ENCODE measurements at places on chromosomes 12 and 14.

DNA sequence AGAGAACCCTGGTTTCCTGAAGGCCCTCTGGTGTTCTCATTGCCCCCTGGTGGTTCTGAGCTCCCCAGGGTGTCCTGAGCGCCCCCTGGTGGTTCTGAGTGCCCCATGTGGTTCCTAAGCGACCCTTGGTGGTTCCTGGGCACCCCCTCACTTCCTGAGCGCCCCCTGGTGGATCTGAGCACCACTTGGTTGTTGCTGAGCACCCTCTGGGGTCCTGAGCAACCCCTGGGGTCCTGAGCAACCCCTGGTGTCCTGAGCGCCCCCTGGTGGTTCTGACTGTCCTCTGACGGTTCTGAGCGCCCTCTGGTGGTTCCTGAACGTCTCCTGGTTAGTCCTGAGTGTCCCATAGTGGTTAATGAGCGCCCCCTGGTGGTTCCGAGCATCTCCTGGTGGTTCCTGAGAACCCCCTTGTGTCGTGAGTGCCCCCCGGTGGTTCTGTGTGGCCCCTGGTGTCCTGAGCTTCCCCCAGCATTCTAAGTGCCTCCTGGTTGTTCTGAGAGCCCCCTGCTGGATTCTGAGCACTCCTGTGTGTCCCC lies 568.3 kb downstream of the TMEM121 start:
- DNase-seq: peak; percentile 79

DNA sequence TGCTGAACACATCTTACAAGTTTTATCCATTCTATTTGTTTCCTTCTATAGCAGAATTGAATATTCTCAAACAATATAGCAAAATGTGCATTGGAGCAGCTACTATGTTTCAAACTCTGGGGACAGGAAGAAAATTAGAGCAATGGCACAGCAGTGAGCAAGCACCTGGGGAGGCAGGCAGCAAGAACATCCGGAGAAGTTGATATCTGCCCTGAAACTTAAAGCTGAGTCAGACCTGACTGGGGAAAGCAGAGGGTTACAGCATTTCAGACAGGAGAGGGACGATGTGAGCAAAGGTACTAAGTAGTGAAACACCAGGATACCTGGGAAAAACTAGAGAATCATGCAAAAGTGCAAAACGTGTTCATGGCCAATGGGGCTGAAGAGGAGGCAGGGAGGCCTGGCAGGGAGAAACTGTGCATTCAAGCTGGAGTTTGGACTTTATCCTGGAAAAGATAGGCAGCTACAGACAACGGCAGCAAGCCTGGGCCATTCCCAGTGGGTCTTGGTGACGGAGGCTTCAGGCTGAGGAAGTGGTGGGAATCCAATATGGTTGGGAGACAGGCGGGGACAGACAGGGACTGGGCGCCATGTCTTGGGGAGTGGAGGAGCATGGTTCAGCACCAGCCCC lies 118.0 kb upstream of the CDKN3 start:
- DNase-seq: no peak

DNA sequence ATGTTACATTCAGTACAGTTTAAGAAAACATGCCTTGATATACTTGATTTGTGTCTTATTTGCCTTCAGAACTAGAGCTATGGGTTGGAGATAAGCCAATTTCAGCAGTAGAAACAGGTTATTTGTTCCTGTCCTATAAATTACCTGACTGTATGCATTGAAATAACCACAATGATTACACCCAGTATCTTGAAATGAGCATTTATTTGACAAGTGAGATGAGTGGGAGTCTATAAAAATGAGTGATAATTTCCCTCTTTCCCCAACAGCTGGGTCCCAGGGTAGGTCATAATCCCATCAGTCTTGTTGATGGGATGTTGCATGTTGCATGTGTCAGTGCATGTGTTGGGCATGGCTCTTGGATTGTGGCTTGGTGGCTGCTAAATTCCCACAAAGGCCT lies 3.7 kb downstream of the TAS2R42 start:
- DNase-seq: no peak

DNA sequence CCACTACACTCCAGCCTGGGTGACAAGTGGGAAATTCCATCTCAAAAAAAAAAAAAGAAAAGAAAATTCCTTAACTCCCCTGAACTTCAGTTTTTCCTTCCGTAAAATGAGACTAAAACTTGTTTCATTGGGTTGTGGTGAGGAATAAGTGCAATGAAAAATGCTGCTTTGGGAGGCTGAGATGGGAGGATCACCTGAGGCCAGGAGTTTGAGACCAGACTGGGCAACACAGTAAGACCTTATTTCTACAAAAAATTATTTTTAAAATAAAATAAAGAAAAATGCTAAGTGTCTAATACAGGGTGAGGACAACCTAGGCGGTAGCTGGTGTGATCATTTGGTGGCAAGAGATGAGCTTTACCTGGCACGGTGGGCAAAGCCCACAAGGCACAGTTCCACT lies 6.9 kb downstream of the SMAGP start:
- DNase-seq: no peak

- no peak for DNase-seq
These were observed 46.2 kb downstream of the KDM2B start for GRCh38 chr12:121534495-121535148.

GRCh38 chr12:87813476-87814234 lies 215.5 kb downstream of the C12orf50 start:
- no peak for DNase-seq

DNA sequence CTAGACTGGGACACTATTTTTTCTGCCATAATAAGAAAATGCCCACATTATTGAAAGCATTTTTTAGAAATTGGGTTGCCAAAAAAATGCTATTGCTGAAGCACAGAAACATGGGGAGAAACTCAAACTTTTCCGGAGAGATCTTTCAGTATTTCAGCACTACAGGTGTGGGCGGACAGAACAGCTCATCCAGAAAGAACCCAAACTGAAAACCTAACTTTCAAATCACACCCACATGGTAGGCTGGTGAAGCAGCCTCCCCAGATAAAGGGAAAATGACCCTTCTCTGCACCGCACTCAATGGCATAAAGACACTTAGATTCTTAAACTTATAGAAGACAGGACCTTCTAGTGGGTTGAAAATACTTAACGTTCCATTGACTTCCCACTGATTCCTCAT lies 62.3 kb upstream of the TMPO start:
- DNase-seq: no peak

- no peak for DNase-seq
These were observed 344.0 kb upstream of the PRICKLE1 start for GRCh38 chr12:42933461-42934081.

DNA sequence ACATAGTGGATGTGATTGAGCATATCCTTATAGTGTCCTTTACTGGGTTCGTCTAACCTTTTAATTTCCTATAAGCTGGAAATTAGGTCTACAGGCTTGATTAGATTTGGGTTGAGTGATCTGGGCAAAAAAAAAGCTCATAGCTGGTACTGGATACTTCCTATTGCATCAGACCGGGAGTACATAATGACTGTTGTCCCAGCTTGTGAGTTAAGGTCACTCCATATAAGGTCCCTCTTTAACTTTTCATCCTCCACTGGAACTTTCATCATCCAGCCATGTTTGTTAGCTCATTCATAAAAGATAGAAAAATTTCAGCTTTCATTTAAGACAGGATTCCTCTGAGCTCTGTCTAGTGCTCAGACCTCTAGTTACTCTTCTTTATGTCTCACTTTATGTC lies 80.8 kb downstream of the C14orf132 start:
- DNase-seq: no peak

- no peak for DNase-seq
These were observed 77.9 kb downstream of the RFLNA start for GRCh38 chr12:124372831-124373230.

- DNase-seq: no peak
These were observed 8.1 kb upstream of the ATP5MC2 start for GRCh38 chr12:53683983-53684382.

- DNase-seq: no peak
These were observed 63.6 kb upstream of the PWP1 start for GRCh38 chr12:107622001-107622400.

- no peak for DNase-seq
These were observed 101.0 kb upstream of the GZMB start for GRCh38 chr14:24734917-24735500.

- DNase-seq: no peak
These were observed 107.2 kb downstream of the DPF3 start for GRCh38 chr14:72786378-72787350.

- no peak for DNase-seq
These were observed 35.6 kb downstream of the KIAA0586 start for GRCh38 chr14:58463147-58463546.

GRCh38 chr12:3995306-3995705 lies 122.1 kb upstream of the PARP11 start:
- DNase-seq: no peak

- DNase-seq: no peak
These were observed 103.2 kb upstream of the EIF5 start for GRCh38 chr14:103230658-103231334.

DNA sequence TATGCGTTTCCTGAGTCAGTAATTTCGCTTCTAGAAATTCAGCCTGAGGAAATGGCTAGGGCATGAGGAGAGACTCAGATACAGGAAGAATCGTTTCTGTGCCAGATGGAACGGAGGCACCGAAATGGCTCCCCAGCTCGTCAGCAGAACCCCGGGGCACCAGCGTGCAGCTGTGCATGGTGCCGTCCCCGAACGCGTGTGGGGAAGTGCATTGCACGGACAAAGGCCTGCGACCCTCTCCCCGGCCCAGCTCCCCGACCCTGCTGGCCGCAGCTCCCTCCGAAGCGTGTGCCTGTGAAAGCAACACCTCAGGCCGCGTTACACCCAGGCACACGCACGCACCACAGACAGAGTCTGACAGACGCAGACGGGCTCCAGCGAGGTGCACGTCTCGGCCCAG lies 82.9 kb downstream of the NOC4L start:
- DNase-seq: no peak

- DNase-seq: peak; percentile 67
These were observed 394 bp upstream of the AMIGO2 start for GRCh38 chr12:47079981-47080724.

GRCh38 chr14:26392498-26392897 lies 205.3 kb downstream of the NOVA1 start:
- DNase-seq: no peak

DNA sequence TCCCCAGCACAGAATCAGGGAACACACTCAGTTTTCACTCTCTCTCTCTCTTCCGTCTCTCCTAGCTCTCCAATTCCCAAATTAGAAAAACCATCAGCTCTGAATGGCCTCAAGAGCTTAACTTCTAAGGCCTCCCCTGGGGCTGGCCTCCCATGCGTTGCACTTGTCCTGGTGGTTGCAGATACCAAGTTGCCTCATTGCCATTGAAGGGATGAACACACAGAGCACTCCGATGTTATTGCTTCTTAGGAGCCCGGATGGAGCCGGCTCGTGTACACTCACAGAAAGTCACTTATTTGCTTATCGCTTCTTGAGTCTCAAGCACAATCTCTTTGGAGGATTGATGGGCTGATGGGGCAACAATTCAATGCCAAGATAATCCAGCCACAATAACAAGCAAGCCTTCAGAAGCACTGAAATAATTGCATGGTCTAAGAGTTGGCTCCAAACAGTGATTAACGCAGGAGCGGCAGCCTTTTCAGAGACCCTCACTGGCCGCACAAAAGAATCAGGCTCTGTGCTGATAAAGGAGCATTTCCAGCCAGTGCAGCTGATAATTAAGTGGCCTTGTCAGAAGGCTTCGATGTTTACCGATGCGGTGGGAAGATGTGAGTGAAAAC lies 175.8 kb upstream of the TMEM132C start:
- DNase-seq: no peak

GRCh38 chr12:15726027-15726877 lies 62.9 kb downstream of the EPS8 start:
- DNase-seq: no peak

GRCh38 chr12:29732191-29732590 lies 51.6 kb downstream of the TMTC1 start:
- no peak for DNase-seq

DNA sequence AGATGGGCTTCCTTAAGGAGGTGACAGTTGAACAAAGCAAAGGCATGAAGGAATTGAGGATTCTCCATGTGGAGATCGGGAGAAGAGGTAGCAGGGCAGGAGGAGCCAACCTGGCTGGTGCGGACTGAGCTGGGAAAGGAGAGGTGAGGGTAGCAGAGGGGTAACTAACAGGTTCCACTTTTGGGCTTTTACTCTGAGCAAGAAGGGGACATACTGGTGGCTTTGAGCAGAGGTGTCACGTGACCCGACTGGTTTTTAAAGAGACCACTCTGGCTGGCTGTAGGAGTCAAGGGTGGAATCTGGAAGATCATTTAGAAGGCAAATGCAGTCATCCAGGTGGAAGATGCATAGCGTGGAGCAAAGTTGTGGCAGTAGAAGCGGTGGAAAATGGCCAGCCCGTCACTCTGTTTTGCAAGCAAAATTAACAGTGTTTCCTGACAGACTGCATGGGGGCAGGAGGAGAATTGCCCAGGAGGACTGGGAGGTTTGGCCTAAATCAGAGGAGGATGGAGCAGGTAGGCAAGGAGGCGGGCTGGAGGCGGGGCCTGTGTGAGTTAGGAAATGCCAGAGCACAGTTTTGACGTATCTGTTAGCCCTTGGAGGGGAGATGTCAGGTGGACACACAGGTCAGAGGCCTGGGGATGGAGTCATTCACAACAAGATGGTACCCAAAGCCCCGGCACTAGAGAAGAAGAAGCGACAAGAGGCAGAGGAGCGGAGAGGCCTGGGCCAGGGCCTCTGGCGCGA lies 156.3 kb upstream of the FKBP4 start:
- DNase-seq: no peak

GRCh38 chr12:102343361-102344121 lies 136.8 kb downstream of the IGF1 start:
- no peak for DNase-seq
